ENCODE measurements at places on chromosomes 16 and 17. TPM values are rescaled to one million over a fixed set of nuclear protein-coding genes. Genes with fewer than 3 reads are reported as not detected.

GRCh38 chr17:77644181-77645071, 314.1 kb upstream of the TNRC6C start:
- ATAC-seq, result no peak

DNA sequence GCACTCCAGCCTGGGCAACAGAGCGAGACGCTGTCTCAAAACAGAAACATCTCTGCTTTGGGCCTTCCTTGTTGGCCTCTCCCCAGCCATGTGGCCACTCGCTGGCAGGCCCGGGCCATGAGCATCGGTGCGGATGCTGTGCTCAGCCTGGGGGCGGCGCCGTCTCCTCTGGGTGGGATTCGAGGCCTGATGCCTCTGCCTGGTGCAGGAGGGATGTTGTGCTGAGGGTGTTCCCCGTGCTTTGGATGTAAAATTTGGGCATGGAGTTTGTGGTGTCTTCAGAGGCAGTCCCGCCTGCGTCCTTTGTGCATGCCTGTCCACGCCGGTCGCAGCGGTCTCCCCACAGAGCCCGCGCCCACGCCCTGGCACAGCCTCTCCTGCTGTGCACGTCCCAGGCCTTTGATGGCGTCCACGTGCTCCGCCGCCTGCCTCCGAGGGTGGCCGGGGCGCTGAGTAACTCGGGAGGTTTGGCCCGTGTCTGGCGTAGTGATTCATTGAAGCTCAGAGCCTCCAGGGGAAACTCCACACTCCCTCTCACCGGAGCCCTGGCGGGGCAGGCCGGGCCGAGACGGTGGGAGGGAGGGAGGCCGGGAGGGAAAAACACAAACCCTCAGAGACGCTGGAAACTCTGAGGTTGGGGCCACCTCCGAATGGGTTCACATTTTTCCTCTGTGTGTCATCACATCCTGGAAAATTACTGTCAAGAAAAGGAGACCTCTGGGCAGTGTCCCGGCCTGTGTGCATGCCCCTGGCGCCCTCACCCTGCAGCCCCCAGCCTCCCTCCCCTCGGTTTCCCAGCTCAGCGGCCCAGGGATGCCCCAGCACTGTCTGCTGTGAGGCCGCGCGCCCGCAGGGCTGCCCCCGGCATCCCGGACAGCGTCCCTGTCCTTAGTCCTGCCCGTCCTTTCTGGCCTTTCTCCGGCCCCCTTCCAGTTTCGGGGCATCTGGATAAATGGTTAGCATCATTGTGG, 19.0 kb downstream of the CENPX start:
- peak; percentile 92 for ATAC-seq

DNA sequence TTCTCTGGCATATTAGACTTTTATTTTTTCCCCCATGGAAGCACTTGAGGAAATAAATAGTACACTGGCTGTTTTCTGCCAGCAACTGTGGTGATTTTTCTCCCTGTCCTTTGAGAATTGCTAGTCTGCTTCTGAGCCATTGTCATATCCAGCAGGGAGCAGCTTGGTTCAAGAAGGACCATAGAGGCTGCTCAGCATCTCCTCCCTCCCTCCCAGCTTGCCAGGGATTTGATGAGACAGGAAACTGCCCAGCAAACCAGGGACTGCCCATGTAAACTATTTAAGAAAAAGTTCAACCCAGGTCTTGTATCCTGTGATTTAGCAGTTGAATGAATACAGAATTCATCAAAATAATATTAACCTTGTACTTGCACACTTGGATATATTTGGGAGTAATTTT, 39.5 kb downstream of the CYB5B start:
- no peak for ATAC-seq

DNA sequence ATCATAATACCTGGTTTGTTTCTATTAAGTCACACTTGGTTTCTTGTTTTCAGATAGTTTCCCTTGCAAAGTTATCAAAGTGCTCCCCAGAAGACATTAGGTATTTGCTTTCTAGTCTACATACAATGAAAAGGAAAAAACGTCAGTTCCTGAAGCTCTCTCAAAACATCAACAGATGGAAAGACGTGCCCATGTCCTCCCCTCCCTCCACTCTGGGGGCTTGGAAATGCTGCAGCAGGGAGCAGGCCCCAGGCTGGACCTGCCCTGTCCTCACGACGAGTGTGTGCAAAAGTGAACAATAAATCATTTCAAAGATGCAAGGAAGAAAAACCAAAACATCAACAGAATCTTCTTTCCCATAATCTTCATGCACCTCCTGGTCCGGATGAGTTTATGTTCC, 118.5 kb downstream of the USP22 start:
- no peak for ATAC-seq

GRCh38 chr16:79194291-79194690, 406.2 kb downstream of the MAF start:
- no peak for ATAC-seq

DNA sequence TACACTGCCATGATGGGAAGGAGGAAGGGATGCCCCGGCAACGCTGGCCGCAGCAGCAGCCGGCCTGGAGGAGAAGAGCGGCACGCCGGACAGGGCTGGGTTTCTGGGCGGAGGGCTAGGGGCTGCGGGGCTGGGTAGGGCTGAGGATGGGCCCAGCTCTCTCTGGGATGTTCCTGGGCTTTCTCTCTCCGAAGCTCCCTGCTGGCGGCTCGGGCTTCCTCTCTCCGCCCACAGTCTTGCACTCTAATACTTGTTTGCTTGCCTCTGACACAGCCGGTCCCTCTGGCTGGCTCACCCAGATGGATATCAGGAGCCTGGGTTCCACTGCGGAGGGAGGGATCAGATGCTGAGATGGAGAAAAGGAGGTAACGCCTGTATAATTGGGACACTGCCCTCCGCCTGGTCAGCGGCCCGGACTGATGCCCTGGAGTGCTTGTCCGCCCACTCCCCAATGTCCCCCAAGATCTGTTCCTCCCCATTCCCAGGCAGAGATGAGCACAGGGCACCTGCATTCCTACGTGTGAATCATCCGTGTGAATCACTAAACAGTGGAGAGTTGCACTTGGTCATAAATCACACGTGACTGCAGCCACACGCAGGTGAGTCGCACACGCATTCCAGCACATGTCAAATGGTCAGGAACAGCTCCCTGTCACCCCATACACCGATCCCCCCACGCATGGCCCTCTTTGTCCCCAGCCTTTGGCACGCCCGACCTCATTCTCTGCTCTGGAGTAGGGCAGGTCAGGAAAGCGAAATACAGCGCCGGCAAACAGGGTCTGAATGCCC, at the start of gene ALOXE3:
Gene ALOXE3 (minus strand): TSS at position 535 of the 789 bp plus-strand sequence. CDS start 524 bp downstream, at position 11.
- ATAC-seq, result peak; percentile 16

- no peak for ATAC-seq
These were observed 75.8 kb downstream of the DNAH17 start for GRCh38 chr17:78501241-78502036.

GRCh38 chr17:65559461-65559803, 2.0 kb downstream of the AXIN2 start:
- no peak for ATAC-seq

GRCh38 chr17:75561927-75562603, 25.5 kb upstream of the MYO15B start:
- no peak for ATAC-seq

DNA sequence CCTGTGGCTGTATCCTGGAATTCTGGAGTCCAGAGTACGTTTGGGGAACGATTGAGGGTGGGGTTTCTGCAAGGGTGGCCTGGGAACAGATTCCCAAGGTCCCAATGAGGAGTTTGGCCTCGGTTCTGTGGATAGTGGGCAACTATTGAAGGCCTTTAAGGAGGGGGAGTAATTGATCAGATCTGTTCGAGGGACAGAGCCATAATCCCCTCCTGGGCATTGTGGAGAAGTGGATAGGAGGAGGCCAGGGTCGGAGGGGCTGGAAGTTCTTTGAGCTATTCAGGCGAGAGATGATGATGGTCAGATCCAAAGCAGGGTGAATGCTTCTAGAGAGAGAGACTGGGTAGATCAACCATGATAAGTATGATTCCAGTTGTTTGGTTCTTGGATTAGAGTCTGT, 173.4 kb downstream of the SNX29 start:
- no peak for ATAC-seq

DNA sequence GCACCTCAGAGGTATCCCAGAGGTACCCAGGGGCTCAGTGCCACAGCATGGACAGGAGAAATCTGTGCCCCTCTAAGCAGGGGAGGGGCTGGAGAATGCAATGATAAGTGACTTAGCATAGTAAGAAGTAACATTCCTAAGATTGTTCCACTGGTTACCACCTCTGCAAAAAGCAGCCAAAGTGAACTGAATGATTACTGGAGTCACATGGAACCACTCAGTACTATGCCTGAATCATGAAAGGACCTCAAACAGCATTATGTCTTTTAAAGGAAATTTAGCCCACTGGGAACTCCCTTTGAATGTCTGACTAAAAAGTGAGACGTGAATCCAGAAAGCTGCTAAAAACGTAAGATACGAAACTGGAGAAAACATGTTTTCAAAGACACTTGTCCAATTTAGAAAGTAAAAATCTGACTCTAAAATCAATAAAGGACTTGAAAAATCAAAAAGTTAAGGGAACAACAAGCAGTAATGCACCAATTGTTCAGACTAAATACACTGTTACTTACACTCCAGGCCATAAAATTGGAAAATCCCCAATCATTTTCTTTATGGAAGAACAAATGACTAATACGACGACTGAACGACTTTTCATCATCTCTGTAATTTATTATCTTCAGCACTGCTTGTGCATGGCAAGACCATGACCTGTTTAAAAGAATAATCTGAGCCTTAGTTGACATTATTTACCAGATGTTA, 38.6 kb downstream of the LITAFD start:
- no peak for ATAC-seq

GRCh38 chr17:20955427-20956323, 87.1 kb downstream of the USP22 start:
- peak; percentile 89 for ATAC-seq

DNA sequence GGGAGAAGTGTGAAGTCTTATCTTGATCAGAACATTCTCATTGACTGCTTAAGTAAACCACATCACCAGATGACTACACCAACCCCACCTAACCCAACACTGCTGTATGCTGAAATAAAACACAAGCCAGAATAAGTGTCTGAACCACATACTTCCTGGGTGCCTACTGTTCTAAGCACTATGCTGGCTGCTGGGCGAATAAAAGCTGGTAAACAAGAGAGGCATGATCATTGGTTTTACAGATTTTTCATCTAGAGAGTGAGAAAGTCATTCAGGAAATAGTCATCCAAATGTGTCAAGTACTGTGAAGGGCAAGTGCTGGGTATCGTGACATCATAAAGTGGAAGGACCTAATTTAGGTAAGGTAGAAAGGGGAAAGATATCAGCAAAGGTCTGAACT, 199.0 kb upstream of the SOX9 start:
- ATAC-seq, result no peak

GRCh38 chr17:81253358-81254131, 14.4 kb downstream of the NDUFAF8 start:
- ATAC-seq, result no peak

DNA sequence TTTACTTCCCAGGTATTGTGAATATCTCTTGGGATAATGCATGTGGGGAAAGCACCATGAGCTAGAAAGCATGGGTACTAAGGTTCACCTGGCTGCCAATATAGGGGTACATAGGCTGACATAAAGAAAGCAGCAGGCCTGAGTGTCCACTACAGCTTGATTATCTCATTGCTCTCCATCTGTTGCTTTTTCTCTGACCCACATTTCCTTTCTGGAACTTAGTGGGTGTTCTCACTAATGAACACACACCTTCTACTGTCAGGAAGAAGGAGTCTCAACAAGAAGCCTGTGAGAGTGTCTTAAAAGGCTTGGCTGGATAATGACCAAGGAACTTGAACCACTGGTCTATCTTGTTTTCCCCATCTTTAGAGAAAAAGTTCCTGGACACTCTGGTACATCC, 62.5 kb downstream of the CA10 start:
- no peak for ATAC-seq

DNA sequence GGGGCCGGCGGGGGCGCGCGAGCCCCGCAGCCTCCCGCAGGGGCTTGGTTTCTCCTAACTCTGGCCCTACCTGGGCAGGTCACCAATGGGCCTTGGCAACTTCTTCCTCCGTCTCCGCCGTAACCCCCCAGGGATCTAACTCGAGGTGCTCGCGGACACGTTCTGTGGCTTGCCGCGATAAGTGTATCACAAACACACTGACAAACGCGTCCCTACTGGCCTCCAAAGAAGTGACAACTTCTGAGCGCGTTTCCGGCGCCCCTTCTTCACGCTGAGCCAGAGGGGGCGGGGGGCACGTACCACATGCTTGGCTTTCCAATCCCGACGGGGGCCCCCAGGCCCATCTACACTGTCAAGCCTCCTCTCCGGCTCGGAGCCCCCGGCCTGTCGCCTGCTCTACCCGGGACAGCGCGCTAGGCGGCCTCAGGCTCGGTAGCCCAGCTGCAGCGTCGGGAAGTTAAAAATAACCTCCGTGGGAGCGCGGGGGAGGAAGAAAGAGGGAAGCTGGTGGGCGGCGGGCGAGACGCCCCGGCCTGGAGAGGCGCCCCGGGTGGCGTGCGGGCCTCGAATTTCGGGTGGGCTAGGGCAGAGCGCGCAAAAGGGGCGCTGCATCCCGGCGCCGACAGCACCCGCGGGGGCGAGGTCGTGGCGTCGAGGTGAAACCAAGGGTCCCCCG, 725 bp upstream of the SPHK1 start:
- peak; percentile 12 for ATAC-seq

- ATAC-seq, result no peak
These were observed 13.5 kb upstream of the DBNDD1 start for GRCh38 chr16:90032674-90033331.

DNA sequence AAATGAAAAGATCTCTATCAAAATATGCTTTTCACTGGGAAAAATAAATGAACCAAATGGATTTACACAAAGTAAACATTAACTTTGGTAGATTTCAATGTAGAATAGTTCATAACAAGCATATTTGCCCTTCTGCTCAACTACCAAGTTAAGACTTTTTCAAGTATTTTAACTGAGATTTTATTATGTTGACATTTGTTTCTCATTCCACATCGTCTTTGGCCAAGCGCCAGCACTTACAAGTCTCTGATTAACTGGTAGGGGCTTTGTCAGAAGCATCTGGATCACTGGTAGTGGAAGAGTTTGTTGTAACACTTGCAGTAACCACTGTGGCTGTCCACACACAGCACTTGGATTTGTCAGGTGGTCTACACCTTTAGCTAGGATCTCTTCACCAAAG, 22.9 kb downstream of the SLFN12L start:
- ATAC-seq, result no peak

DNA sequence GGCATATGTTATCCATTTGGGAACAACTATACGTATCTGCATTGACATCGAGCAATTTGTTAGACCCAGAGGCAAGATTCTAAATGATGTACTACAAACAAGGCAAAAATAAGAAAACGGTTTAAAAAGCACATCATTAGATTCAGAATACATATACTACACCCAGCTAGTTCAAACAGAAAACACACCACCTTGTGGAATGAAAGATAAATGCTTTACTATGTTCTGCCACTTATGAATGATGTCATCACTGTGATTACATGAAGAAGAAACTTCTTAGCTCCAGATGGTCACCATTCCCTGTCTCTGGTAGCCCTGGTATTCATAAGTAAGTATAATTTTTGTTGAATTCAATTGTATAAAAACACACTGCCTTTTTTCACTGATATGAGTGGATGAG, 7.8 kb downstream of the NACA2 start:
- no peak for ATAC-seq

The CX3CL1 gene
- total RNA-seq, result 28.7 TPM

The CBFA2T3 gene
- total RNA-seq, result 5.8 TPM

The GDPD3 gene
- 1.1 TPM for total RNA-seq

The MYOCD gene
- total RNA-seq, result 102 TPM

The MAF gene
- total RNA-seq, result 52.0 TPM

The OTOP2 gene
- total RNA-seq, result not detected

The TAF15 gene
- 58.2 TPM for total RNA-seq
